ENCODE measurements at places on chromosomes 7 and 10. TPM values are rescaled to one million over a fixed set of nuclear protein-coding genes. Genes with fewer than 3 reads are reported as not detected.
A peak's percentile ranks its signal among the peaks of the same experiment; 100 is the strongest.

Gene GPR37
- 0.79 TPM for total RNA-seq

Gene FOXI2
- not detected for total RNA-seq

Gene LRRD1
- 0.10 TPM for total RNA-seq

Gene UTF1
- not detected for total RNA-seq

Gene SH3PXD2A
- 5.8 TPM for total RNA-seq

Gene UPK3B
- 1.0 TPM for total RNA-seq

Gene IRF5
- 2.3 TPM for total RNA-seq

Gene FFAR4
- not detected for total RNA-seq

Gene SPDYE8
- not detected for total RNA-seq

Gene TMEM139
- not detected for total RNA-seq

Gene SPDYE16
- total RNA-seq, result not detected

Gene CYP2C9
- not detected for total RNA-seq

Gene DOCK4
- total RNA-seq, result 46.6 TPM

Gene HOXA10
- 29.3 TPM for total RNA-seq

GRCh38 chr10:38094927-38095574 is 914 bp downstream of the ZNF37A start:
- no peak for DNase-seq

DNA sequence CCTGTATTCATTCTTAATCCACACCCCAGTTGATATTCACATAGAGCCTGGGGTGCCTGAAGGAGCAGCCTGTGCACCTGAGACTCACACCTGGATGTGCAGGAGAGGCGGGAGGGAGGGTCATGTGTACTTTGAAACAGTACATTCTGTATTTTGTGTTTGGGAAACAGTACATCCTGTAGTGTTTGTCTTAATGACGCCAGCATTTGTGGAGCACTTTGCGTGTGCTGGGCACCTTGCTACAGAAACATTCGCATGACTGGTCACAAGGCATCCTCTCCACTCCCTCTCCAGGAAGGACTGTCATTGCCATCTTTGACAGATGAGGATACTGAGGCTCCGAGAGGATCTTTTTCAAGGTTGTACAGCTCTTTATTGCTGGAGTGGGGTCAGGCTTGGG is 132.1 kb downstream of the TACC2 start:
- no peak for DNase-seq

- DNase-seq, result peak; percentile 52
Observed at GRCh38 chr7:27808626-27809025, 68.7 kb downstream of the TAX1BP1 start.

GRCh38 chr7:71804256-71804655 is 607.9 kb downstream of the CALN1 start:
- DNase-seq, result no peak

DNA sequence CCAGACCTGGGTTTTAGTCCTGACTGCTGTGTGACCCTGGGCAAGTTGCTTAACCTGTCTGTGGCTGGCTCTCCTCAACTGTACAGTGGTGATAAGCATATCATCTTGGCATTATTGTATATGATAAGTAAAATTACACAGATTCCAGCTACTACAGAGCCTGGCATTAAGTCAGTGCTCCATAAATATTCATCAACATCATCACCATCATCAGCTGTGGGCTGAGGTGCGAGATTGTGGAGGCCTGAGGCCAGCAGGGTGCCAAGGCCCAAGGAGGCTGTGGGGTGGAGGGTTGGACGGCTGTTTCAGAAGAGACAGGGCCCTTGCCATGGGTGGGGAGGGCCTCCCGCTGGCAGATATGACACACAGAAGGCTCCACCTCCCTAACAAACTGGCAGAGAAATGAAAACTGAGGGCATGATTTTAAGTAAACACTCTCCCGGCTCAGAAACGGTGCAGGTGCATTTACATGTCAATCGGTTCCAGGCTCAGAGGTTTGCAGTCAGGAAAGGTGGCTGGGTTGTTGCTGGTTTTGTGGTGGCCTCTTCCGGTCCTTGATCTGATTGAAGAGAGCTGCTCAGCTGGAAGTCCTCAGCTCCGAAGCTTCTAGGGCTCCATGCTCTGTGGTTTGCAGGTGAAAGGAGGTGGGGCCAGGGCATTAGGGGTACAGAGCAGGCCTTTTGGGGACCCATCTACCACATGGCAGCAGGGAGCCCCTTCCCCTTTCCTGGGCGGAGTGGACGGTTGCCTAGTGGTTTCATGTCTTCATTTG is 10.2 kb downstream of the CRYGN start:
- DNase-seq, result no peak

GRCh38 chr10:102769375-102770107 is 25.8 kb downstream of the WBP1L start:
- no peak for DNase-seq

- no peak for DNase-seq
Observed at GRCh38 chr10:125209591-125210355, 49.4 kb upstream of the CTBP2 start.

GRCh38 chr7:137160236-137160635 is 183.3 kb downstream of the PTN start:
- no peak for DNase-seq

- DNase-seq, result no peak
Observed at GRCh38 chr10:87667493-87667892, 7.8 kb downstream of the PAPSS2 start.

DNA sequence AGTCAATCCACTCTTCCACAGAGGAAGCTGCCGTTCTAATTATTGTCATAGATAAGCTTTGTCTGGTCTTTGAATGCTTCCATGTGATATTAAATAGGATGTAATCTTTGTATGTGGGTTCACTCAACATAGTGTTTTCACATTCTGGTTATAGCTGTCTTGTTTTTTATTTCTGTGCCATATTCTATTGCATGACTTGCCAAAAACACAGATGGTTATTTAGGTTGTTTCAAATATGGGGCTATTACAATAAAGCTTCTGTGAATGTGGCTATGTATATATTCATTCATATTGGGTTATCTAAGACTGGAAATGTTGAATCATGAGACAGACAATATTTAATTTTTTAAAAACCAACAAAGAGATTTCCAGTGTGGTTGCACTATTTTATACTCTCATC is 1109.3 kb upstream of the LRRTM3 start:
- DNase-seq, result no peak

- no peak for DNase-seq
Observed at GRCh38 chr10:28684986-28685580, 7.8 kb downstream of the BAMBI start.

DNA sequence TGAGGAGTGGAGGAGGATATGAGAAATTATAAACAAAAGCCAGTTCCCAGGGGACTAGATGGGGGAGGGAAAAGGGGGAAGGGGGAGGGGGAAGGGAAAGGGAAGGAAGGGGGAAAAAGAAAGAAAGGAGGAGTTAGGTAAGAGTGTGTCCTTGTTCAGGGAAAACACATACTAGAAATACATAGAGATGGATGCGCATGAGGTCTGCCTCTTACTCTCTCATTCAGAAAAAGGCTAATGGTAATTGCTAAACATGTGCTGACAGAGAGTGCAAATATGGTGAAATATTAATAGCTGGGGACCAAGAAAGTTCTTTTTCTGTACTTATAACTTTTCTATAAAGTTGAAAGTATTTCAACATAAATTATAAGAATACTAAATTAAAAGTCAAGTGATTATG is 64.5 kb downstream of the ZFAND4 start:
- no peak for DNase-seq

GRCh38 chr10:89805599-89806013 is 104.2 kb downstream of the KIF20B start:
- no peak for DNase-seq

DNA sequence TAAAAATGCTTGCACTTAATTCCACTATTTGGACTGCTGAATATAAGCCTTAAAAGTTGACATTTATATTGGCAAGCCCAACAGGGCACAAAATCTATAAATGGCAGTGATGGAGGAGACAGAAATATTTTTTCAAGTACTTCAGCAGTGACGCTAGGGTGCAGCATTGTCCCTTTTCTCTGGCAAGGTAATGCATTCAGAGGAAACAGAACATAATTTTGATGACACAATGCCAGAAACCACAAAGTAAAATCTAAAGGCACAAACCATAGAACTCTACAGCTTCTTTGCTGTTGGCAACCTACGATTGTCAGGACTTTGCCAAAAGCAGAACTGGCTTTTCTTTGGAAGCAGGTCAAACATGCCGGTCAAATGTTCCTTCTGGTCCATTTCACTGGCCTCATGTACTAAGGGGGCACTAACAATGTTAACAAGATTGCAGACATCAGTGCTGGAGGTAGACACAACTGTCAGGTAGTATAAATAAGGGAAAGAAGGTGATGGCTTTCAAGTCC is 30.9 kb upstream of the FAM133B start:
- peak; percentile 83 for DNase-seq

- DNase-seq, result peak; percentile 42
Observed at GRCh38 chr7:131957338-131958020, 401.1 kb upstream of the PODXL start.

- DNase-seq, result no peak
Observed at GRCh38 chr7:80923211-80923612, 4.4 kb upstream of the SEMA3C start.

DNA sequence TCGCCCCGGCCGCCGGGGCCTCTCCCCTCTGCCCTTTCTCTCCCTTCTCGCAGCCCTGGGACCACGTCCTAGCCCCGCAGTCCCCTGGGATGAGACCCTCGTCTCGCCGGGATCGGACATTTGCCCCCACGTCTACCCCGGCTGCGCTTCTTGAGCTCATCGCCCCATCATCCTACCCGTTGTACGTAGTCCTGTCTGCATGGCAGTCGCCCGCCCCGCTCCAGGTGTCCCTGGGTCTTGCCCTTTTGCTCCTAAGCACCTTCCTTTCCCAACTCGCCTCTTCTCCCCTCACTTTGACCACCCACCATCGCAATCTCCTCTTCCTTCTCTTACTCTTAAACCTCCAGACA is 582 bp downstream of the TPST1 start:
- no peak for DNase-seq

DNA sequence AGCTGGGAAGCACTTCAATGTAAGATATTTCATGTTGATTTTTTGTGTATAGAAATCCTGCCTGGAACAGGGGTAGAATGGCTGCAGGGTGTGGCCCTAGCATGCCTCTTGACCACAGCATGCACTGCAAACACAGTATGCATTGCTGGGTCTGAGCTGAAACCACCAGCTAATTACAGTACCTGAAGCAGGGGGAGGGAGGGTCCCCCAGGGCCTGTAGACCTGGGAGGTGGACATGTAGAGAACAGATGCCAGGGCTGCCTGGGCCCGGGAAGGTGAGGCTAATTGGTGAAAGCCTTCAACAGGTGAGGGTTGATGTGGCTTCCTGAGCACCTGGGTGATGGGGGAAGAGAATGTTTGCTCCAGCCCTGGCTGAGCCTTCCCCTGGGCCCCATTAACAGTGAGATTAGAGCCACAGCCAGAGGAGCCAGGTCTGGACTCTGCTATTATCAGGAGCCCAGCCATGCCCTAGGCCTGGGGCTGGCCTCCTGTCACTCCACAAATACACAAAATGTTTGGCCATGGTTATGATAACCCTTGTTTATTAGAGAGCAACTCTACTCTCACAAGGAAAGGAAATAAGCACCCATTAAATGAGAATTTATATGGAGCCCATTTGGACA is 83.3 kb downstream of the PLXNA4 start:
- no peak for DNase-seq

DNA sequence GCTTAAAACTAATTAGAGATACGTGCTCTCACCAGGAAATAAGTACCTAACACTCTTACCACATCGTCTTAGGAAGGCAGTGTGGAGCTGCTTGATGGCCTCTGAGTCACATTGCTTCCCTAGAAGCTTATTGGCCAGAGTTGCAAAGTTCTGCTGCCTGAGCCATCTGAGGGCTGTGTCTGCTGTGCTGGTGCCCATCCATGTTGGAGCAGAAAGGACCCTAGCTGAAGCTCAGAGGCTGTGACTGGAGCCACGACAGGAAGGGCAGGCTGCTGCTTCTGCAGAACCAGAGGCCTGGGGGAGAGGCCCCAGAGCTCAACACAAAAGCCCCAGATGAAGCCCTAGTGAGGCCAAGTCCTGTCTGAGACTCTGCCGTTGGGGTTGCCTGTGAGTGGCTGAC is 64.8 kb upstream of the IGFBP3 start:
- DNase-seq, result peak; percentile 49

- no peak for DNase-seq
Observed at GRCh38 chr10:117408436-117409384, 33.5 kb upstream of the PDZD8 start.

DNA sequence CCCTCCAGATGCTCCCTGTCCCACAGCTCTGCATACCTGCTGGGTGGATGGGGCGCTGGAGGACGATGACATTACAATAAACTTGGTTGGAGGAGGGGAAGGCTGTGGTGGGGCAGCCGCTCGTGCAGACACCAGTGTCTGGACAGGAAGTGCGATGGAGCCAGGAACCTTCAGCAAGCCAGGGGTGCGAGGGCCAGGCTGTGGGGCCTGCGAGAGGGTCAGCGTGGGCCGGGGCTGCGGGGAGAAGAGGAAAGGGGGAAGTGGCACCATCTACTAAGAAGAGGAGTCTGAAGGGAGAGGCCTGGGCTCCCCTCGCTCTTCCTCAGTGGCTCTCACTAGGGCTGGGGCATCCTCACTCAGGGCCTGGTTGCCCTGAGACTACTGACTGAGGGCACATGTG is 6.4 kb downstream of the AP4M1 start:
- no peak for DNase-seq

- DNase-seq, result peak; percentile 72
Observed at GRCh38 chr7:151459726-151460473, 20.0 kb upstream of the CRYGN start.

- no peak for DNase-seq
Observed at GRCh38 chr7:7820939-7821338, 102.5 kb upstream of the RPA3 start.

DNA sequence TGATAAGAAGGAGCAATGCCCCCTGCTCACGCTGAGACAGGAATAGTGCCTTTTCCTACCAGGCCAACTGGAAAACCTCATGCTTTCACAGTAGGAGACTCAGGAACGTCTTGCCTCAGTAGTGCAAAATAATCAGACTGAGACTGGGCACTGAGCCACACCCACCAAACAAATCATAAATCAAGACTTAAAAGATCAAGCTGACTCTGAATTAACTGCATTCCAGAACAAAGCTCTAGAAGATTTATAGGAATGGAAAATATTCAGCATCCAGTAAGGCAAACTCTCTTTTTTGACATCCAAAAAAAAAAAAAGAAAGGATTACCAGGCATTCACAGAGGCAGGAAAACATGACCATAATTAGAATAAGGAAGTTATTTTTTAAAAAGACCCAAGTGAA is 30.5 kb upstream of the SLC18A3 start:
- DNase-seq, result no peak
